ENCODE measurements at places on chromosomes 1 and 21. TPM values are rescaled to one million over a fixed set of nuclear protein-coding genes. Genes with fewer than 3 reads are reported as not detected.
A peak's percentile ranks its signal among the peaks of the same experiment; 100 is the strongest.

Gene NHLH1
- total RNA-seq = 0.33 TPM

Gene LHX4
- total RNA-seq = not detected

Gene CD53
- 410 TPM for total RNA-seq

- H3K4me1 ChIP-seq = no peaks in the 10 kb centered on the region
- no peaks in the 10 kb centered on the region for H3K27me3 ChIP-seq
- no peak overlapping the region for H3K4me3 ChIP-seq
- DNase-seq = no peak
Observed at GRCh38 chr21:30164796-30165195, 1.8 kb downstream of the CLDN17 start.

DNA sequence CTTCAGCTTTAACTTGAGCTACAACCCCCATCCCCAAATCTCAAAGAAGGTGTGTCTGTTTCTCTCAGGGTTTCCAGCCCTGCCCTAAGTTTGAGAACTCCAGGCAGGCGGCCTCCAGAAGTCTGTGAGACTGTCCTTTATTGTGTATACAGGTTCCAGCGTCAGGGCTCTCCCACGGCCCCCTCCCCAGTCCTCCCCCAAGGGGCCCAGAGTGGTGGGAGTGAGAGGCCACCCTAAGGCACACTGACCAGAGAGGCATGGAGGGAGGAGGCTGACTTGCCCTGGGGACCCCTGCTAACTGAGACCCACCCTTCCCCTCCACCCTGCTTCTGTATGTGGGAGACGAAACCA, 4.0 kb downstream of the HSPB7 start:
- H3K27me3 ChIP-seq = peaks cover 14% of the 10 kb centered on the region
- no peak overlapping the region for H3K27ac ChIP-seq
- no peaks in the 10 kb centered on the region for H3K4me1 ChIP-seq
- H3K36me3 ChIP-seq = no peaks in the 10 kb centered on the region
- DNase-seq = no peak

GRCh38 chr1:6385488-6386191, 7.9 kb downstream of the ACOT7 start:
- DNase-seq = no peak
- H3K36me3 ChIP-seq = peaks cover 13% of the 10 kb centered on the region
- peaks cover 1% of the 10 kb centered on the region for H3K4me1 ChIP-seq
- H3K4me3 ChIP-seq = no peak overlapping the region

DNA sequence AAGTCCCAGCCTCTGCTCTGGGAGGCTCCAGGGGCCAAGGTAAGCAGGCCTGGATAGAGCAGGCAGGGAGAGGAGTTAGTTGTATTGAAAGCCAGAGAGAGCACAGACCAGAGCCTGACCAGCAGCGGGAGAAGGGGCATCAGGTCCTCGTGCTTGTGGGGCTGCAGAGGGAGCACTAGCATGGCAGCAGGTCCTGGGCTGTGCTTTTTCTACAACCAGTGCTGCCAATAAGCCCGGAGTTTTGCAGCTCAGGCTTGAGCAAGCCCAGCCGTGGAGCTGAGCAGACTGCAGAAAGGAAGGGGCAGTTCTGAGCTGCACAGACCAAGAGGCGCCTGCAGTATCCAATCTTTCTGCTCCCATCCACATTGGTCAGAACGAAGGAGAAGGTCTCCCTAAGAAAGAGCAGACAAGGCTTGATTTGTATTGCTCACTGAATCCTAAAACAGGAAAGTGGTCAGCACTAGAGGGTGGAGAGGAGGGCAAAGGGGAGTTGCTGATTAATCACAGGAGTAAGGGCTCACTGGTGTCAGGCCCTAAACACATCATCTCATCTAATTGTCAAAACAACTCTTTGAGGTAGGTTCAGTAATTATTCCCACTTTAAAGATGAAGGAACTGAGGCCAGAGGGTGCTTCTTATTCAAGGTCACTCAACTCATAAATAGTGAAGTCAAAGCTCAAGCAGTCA, 2.7 kb downstream of the DENND2D start:
- no peaks in the 10 kb centered on the region for H3K27me3 ChIP-seq
- peaks cover 53% of the 10 kb centered on the region for H3K4me1 ChIP-seq
- H3K27ac ChIP-seq = peak overlapping the region; percentile 97
- peaks cover 69% of the 10 kb centered on the region for H3K36me3 ChIP-seq

- no peaks in the 10 kb centered on the region for H3K27me3 ChIP-seq
- peaks cover 6% of the 10 kb centered on the region for H3K36me3 ChIP-seq
- no peak overlapping the region for H3K4me3 ChIP-seq
- H3K4me1 ChIP-seq = peaks cover 10% of the 10 kb centered on the region
- no peak overlapping the region for H3K27ac ChIP-seq
- DNase-seq = no peak
Observed at GRCh38 chr1:223819730-223820514, 25.8 kb downstream of the TP53BP2 start.

DNA sequence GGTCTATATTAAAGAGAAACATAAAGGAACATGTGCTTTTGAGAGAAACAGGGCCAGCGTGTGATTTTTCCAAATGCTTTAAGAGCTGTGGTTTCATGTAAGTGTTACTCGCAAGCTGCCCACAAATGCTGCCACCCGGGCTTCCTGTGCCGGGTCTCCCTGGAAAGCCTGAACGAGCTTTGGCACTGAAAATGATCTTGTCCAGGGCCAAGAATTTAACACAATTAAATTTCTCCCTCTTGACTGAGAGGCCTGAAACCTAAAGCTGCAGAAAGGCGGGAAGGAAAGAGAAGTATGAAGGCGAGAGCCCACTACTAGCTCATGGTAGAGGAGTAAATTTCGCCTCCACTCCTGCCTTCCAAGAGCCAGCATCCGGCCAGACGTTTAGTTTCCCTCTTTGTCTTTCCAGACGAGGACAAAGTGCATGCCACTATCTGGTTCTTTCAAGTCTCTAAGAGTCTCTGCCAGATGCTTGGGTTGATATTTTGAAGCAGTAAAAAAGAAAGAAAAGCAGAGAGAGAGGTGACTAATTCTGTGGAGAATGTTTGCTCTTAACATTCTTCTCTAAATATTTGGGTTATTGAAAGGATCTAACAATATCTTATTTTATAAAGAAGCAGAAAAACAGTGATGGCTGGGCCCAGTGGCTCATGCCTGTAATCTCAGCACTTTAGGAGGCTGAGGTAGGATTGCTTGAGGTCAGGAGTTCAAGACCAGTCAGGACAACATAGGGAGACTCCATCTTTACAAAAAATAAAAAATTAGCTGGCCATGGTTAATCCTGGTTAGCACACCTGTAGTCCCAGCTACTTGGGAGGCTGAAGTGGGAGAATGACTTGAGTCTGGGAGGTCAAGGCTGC, 100.0 kb upstream of the HNRNPU start:
- peaks cover 7% of the 10 kb centered on the region for H3K27me3 ChIP-seq
- H3K4me1 ChIP-seq = peaks cover 20% of the 10 kb centered on the region
- H3K36me3 ChIP-seq = no peaks in the 10 kb centered on the region
- peak overlapping the region; percentile 13 for H3K27ac ChIP-seq

Gene UBE2G2
- total RNA-seq = 111 TPM

DNA sequence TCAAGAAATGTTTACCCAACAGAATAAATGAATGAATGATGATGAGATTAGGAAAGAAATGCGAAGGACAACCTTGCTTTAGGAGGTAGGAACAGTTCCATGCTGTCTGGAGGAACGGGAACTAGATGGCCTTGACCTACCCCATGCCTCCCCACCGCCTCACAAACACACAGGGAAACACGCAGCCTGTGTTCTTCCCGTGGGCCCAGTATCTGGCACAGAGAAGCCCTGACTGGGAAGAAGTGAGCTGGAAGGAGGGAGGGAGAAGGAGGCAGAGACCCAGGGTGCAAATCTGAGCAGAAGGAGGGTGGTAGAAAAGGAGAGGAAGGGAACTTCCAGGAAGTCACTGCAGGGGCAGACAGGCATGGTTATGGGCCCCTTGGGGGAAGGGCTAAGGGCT, 3.5 kb upstream of the ADORA1 start:
- peaks cover 74% of the 10 kb centered on the region for H3K27me3 ChIP-seq
- no peak for DNase-seq
- no peak overlapping the region for H3K27ac ChIP-seq
- peaks cover 21% of the 10 kb centered on the region for H3K4me1 ChIP-seq
- no peak overlapping the region for H3K4me3 ChIP-seq
- no peaks in the 10 kb centered on the region for H3K36me3 ChIP-seq

DNA sequence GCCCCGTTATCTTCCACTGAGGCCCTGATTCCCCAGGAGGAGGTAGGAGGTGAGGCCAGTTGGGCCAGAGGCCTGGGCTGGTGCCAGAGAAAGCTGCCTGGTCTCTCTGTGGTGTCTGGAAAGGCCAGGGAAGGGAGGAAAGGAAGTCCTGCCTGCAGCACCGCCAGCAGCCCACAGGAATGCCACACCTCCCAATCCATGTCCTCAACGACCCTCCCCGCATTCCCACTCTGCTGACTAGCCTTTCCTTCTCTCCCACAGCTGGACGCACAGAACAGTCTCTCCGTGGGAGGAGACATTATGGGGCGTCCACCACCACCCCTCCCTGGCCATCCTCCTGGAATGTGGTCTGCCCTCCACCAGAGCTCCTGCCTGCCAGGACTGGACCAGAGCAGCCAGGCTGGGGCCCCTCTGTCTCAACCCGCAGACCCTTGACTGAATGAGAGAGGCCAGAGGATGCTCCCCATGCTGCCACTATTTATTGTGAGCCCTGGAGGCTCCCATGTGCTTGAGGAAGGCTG, 18.0 kb downstream of the CSF1 start:
- H3K27me3 ChIP-seq = no peaks in the 10 kb centered on the region
- H3K27ac ChIP-seq = no peak overlapping the region
- peaks cover 35% of the 10 kb centered on the region for H3K36me3 ChIP-seq

All from activated naive CD8-positive, alpha-beta T cell treated with anti-CD3 and anti-CD28 coated beads, Interleukin-2, amount 10 ng/mL, durations not matched to agents 7 days and 5 days (primary cell).